ENCODE measurements at places on chromosomes 13 and 19.

DNA sequence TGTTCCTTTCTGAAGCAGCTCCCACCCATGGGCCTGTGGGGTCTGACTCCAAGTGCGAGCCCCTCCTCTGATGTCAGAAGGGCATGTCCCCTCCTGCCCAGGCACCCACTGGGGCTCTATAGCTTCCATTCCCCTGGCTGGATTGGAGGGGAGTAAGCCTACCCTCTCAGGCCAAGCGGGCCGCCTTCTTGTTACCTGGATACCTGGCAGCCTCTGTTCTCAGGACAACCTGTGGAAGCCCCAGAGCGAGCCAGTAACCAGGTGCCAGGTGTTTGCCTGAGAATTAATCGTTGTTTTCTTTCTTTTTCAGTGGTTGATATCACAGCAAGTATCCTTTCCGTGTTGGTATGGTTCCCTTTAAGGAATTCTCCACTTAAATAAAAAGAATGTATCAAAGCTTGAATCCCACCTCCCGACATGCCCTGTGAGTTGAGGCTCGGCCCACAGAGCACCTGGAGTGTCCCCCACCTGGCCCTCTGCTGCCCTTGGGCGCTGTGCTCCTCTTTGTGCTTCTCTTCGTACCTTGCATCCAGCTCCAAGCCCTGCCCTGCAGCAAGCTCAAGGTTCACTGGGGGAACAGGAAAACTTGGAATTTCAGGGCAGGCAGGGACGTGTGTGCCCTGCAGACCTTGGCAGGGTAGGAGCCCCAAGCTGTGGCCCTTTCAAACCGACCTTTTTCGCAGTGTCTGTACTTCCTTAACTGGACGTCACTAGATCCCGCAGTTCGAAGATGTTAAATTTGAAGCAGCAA, 15.0 kb downstream of the MAU2 start:
- DNase-seq = no peak

DNA sequence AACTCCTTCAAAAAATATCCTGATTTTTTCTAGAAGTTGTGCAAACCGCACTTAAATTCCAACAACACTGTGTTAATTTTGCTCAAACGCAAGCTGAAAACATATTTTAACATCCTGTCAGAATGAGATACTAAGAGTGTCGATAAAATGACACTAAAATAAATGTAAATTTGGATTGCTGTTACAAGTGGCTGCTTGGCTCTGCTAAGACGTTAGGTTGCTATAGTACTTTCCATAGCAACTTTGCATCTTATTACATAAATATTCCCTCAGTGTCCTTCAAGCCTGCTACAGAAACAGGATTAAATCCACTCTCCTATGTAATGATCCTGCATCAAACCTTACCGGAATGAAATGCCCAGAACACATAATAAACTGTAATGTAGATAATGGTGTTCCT, 292.1 kb downstream of the DNAJC15 start:
- DNase-seq = no peak

GRCh38 chr19:42105368-42105767, 26.9 kb downstream of the POU2F2 start:
- no peak for DNase-seq

- DNase-seq = no peak
Measured at GRCh38 chr19:1265615-1266128, 3.5 kb upstream of the CIRBP start.

DNA sequence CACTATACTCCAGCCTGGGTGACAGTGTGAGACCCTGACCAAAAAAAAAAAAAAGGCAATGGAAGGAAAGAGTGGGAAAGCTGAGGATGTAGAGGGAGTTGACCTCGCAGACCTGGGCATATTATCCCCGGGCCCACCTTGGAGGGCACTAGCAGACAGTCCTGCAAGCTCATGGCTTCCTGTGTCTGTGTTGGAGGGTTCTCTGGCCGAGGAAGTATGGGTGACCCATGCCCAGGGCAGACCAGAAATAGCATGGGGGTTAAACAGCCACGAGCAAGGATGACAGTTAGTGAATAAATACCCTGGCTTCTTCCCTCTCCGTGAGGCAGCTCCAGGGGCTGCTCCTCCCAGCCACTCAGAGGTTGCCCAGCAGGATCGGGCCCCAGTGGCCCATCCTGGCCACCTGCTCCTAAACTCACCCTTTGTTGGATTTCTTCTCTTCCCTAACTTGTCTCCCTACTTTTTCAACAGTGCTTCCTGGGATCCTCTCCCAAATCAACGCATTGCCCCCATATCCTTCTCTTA, 485.8 kb downstream of the ZNF536 start:
- no peak for DNase-seq

DNA sequence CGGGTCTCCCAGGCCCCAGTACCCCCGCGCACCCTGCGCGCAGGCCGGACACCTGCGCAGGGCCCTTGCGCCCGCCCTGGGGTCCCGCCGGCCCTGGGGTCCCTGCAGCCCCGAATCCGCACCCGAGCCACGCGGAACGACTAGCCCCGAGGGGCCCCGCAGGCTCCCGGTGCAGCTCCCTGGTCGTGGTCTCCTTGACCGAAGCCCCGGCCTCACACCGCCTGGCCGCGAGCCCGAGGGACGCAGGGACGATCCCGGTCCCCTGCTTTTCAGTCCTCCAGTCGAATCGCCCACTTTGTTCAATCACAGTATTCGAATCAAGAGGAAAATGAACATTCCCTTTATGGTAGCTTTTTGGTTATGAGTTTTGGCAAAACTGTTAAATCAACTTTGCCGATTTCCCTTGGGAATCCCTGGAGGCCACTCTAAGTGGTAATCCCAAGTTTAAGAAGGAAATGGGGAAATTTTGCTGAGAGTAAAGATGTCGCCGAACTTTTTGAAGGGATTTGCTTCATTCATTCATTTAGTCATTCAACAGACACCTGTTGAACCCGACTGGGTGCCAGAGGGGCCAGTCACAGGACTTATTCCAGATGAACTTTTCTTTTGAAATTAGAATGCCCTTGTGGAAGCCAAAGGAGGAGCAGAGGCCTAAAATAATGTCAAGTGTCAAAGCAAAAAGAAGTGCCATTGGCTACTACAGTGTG, 75.0 kb downstream of the ZIC5 start:
- no peak for DNase-seq

- no peak for DNase-seq
Measured at GRCh38 chr13:41668130-41668757, 210.9 kb downstream of the RGCC start.

DNA sequence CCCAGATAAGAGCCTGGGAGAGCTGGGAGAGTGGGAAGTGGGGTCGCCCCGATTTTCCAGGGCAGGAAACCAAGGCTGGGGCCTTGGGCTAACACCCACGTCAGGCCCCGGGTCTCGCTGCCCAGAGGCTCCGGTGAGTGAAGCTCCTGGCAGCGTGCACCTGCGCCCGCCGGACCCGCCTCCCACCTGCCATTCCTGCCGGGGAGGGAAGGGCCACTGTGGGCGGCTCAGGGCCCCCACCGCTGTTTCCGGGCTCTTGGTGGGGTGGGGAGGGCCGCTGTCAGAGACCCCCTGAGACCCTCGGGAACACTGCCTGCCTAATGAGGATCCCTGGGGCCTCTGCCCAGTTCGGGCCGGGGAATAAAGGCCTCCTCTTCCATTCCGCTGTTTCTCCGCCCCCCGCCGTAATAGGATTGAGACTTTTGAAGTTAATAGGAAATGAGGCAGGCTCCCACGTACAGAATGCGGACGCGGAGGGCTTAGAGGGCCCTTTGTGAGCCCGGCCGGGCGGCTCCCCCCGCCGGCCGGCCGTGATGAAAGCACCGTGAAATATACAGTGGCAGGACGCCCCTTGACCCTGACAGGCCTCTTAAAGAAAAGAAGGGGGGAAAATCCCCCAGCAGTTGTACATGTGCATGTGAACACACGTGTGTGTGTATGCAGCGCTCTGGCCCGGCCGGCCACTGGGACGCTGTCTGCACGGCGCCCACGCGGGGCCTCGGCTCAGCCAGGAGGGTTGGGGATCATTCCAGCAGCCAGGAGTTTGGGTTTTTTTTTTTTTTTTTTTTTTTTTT, 33.2 kb downstream of the EFNA2 start:
- DNase-seq = no peak

DNA sequence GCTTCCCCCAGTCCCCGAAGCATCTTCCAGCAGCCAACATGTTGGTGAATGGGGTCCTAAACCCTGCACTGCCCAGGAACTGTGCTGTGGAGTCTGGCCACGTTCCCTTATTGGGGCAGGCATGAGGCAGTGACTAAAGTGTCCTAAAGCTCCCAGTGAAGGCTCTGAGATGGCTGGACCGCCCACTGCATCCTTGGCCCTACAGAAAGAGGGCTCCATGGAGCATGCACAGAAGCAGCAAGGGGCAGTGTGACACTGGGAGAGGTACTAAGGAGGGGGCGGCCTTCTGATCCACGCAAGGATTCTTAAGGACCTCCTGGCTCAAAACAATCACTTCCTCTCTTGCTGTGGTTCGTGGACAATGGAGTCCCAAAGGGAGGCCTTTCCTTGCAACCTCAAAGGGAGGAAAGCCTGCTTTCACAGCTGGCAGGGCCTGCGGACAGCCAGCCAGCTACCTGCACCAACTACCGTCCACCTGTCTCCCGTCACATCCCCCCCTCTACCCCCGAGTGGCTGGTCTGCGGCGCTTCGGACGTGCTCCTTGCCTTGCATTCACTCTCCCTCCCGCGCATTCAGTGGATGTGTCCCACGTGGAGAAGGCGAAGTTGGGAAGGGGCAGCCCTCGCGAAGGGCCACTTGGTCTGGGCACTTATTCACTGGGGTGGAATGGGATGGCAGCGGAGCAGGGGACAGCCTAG, 63.9 kb upstream of the STARD13 start:
- DNase-seq = no peak

- DNase-seq = no peak
Measured at GRCh38 chr13:64556376-64556775, 2673.8 kb downstream of the PCDH9 start.

DNA sequence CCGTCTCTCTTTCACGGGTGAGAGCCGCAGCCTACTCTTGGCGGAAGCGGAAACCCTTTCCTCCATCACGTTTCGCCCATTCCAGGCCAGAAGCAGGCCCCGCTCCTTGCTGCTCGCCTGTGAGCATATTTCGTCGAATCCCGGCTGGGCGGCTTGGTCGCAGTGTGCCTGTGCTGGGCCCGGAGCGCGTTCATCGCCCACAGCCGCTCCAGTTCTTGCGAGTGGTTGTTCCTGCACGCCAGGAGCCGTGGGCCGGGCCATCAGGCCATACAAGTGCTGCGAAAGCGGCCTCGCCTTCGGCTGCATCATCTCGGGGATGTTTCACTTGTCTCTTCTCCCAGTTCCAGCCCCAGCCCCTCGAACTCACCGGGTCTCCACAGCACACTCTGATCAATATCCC, 65.0 kb downstream of the ZNF627 start:
- no peak for DNase-seq

GRCh38 chr19:13622766-13623715, 116.8 kb upstream of the CACNA1A start:
- no peak for DNase-seq

DNA sequence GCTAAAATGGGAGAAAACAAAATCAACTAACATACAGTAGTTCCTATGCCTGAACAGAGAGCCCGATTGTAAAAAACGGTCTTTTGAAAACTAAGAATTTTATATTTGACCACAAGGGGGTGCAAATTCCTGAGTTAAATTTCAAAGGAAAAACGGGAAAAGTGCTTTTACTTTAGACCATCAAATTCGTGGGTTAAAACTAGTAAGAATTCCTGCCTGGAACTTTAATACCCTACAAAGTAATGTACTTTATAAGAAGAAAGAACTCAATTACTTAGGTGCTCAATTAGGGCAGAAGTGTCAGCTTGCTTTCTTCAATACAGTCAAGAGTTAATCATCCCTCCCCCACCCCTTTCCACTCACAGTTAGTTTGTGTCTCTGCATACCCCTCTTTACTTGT, 69.8 kb downstream of the KCNRG start:
- DNase-seq = no peak

GRCh38 chr13:91133941-91134802, 213.3 kb upstream of the MIR17HG start:
- DNase-seq = no peak

GRCh38 chr13:24270639-24271141, 38.7 kb upstream of the C1QTNF9 start:
- DNase-seq = peak; percentile 43

- DNase-seq = no peak
Measured at GRCh38 chr13:112928972-112929782, 39.8 kb upstream of the MCF2L start.

DNA sequence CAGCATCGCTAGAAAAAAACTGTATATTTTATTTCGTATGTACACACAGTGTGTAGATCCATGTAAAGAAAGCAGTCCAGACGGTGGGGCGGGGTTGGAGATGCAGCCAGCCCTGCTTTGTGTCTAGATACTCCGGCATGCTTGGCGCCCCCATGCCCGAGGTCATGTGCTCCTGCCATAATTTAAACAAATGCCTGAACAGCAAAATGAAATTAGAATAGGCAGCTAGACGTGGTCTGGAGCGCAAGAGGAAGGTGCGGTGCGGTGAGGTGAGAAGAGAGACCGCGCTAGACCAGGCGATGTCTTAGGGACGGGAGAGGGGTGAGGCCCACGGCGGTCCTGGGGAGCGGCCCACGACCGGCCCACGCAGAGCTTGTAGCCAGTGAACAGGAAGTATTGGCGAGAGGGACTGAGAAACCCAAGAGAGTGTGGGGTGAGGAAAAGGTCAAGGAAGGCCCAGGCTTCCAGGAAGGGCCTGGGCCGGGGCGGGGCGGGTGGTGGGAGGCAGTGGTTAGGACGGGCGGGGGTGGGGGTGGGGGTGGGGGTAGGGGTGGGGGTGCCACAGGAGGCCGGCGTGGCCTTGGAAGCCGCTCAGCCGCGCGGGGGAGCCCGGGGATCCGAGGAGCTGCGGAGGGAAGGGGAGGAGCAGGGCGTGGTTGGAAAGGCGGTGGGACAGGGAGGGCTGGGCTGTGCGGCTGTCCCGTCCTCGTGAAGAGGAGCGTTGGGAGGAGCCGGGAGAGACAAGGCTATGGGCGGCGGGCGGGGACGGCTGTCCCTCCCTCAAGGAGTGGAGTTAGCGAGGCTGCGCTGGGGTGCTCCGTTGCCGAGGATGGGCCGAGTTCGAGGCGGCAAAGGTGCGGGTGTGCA, 254.7 kb upstream of the SGCG start:
- no peak for DNase-seq

- DNase-seq = no peak
Measured at GRCh38 chr13:68588623-68589022, 1358.5 kb upstream of the PCDH9 start.

DNA sequence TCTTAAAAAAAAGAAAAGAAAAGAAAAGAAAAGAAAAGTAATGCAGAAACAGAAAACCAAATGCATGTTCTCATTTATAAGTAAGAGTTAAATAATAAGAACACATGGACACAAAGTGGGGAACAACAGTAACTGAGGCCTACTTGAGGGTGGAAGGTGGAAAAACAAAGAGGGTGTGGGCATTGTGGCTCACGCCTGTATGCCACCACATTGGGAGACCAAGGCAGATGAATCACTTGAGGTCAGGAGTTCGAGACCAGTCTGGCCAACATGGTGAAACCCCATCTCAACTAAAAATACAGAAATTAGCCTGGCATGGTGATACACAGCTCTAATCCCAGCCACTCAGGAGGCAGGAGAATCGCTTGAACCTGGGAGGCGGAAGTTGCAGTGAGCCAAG, 8.1 kb downstream of the ZNF708 start:
- DNase-seq = no peak

DNA sequence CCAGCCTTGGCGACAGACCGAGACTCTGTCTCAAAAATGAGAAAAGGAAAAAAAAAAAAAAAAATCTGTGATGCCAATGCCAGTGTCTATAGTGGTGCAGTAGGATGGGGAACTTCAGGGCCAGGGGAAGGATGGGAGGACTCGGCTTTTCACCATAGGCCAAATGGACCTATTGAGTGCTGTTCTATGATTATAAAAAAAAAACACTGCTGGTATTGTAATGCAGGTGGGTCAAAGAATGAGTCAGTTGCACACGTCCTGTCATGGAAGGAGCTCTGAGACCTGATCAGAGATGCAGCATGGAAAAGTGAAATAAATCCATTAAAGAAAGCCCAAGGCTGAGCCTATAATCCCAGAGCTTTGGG, 7.0 kb downstream of the DNAJB1 start:
- DNase-seq = no peak

Data from activated T-helper 1 cell treated with anti-CD3 and anti-CD28 coated beads, Interleukin-2, amount 50 U/mL, for 16 hours (primary cell).